Activated CD8-positive, alpha-beta T cell treated with anti-CD3 and anti-CD28 coated beads, Interleukin-2, amount 10 ng/mL, durations not matched to agents 7 days and 5 days (primary cell): ENCODE measurements at places on chromosomes 13 and 19.

DNA sequence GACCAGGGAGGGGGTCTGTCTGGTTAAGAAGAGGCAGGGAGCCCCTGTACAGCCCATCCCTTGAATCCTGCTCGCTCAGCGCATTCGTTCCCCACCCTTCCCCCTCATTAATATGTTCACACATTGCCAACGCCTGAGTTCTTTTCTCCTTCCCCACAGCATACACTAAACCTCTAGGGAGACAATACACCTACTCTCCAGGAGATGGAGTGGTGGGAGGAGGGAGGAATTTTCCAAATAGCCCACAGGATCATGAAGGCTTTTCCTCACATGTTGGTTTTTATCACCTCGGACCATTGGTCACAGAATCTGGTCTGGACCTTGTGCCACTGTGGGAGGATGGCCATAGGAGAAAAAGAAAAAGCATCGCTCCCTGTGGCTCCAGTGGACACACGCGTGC lies 294.9 kb downstream of the SHISA2 start:
- no peak for DNase-seq

- no peak for DNase-seq
These were observed 4.0 kb upstream of the PNMA8B start for GRCh38 chr19:46499692-46500091.

DNA sequence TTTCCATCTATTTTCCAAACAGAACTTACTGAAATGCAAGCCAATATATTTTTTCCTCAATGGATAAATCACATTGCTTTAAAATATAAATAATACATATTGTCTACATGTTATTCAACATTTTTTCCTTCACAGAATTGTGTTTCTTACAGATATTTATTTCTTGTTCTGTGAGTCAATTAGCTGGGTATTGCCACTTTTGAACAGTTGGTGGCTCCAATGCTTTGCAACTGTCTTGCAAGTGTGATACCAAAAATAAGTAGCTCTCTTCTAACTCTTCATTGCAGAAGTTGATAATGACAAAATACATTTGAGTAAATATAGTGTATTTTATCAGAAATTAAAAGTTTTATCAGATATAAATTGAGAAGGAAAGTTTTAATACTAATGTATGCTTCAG lies 17.1 kb upstream of the GPC5 start:
- no peak for DNase-seq

GRCh38 chr13:112443191-112443994 lies 67.2 kb downstream of the SPACA7 start:
- peak; percentile 20 for DNase-seq

DNA sequence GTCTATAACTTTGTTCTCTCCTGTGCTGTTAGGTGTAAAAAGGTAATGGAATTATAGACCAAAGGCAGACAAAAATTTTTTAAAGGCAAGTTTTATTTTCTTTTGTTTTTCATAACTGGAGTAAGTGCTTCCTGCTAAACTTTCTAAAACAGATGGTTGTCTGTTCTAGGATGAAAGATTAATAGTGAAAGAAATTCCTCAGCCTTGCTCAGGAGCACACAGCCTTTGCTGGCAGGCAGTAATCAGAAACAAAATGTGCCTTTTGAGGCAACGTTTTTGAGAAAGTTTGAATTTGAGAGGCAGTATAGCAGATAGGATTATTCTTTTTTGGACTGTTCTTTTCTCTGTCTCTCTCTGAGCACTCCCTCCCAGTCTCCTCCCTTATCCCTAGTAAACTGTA lies 2749.5 kb downstream of the PCDH9 start:
- no peak for DNase-seq

DNA sequence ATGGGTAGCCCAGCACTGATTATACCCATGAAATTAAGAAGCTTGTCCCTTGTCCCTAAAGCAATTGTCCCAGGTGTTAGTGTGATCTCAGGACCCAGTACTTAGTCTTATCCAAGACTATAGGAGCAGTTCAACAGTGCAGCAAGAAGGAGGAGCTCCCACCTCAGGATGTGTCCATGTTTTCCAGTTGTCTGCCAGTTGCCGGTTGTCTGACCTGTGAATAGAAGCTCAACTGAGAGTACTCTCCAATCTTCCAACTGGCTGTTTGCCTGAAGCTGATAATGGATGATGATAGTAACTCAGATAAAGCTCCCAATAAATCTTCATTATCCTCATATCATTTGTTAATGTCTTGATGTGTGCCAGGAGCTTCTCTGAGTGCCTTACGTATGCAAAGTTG lies 107.2 kb upstream of the HTR2A start:
- no peak for DNase-seq

- DNase-seq, result no peak
These were observed 20.0 kb downstream of the MAN2B1 start for GRCh38 chr19:12646551-12646950.

DNA sequence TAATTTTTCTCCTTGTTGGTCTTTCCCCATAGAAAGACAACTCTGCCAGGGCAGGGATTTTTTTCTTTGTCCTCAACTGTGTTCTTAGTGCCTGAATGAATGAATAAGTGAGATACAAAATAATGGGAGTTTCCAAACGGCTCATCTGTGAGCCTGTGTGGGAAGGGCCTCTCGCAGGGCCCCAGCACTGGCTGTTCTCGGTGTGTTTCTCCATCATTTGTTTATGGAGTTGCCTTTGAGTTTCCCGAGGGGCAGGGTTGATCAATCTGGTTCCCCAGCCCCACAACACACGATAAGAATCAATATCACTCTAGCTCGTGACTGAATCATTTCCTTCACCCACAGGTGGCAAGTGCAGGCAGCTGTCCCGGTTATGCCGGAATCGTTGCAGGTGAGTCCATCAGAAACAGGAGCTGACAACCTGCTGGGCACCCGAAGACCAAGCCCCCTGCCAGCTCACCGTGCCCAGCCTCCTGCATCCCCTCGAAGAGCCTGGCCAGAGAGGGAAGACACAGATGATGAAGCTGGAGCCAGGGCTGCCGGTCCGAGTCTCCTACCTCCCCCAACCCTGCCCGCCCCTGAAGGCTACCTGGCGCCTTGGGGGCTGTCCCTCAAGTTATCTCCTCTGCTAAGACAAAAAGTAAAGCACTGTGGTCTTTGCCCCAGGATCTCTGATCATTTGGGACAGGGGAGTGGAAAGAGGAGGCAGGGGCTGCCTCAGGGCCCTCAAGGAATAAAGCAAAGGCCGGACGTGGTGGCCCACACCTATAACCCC lies 14.9 kb downstream of the FXYD5 start:
- no peak for DNase-seq
